ENCODE measurements at places on chromosomes 7 and 10.

DNA sequence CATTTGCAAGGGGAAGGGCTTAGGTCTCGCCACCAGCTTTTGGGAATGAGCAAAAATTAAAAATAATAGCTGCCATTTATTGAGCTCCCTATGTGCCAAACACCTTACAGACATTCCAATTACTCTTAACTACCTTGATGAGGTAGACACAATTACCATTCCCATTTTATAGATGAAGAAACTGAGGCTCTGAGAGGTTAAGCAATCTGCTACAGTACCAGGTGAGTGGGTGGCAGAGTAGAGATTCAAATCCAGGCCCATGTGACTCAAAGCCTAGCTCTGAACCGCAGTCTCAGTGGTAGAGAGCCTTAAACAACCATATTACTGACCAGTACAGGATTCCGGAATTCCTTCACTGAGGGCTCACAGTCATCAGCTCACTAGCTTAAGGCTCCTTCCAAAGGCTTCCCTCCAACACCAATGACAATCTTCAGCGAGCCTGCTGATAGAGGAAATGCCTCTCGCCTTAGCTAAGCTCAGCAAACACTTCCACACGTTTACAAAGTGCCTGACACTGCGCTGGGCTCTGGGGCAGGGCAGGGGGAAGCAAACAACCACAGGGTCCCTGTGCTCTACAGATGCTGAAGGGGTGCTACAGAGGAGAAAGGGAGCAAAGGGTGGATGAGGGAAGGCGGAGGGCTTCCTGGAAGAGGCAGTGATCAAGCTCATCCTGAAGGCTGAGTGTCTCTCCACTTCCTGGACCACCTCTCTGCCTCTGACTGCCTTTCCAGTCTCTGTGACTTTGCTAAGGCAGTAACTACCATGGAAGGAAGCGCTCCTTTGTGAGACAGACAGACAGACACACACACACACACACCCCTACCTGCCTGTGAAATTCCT lies 7.4 kb downstream of the LRRC20 start:
- DNase-seq, result no peak

DNA sequence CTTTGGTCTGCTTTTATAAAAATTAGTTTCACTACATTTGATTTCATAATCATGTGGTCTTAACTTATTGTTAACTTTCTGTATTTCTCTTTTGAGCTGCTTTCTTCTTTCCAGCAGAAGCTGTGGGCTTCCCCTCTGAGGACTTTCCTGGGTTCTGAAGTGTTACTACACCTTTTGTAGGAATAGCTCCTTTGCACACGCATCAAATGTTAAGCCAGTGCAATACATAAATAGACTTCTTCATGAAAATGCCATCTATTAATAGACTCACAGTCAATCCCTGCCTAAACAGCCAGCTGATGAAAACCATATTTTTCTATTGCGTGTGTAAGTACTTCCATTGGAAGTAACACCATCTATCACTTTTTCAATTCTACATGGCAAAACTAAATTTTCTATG lies 1.5 kb downstream of the ABCB4 start:
- no peak for DNase-seq

DNA sequence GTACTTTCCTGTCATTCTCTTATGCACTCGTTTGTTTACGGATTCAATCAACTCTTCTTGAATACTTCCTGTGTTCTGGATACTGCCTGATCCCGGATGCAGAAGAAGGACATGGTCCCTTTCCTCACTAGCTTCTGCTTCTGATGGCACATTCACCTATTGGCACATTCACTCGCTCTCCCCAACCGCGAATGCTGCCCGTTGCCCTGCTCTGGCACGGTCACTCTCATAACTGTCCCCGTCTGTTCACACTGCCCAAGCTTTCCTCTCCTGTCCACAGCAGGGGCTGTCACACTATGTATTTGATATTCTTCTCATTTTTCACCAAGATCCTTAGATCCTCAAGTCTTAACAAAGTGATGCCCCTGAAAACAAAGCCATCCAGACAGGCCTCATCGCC lies 327.4 kb downstream of the PAXIP1 start:
- no peak for DNase-seq

- DNase-seq, result no peak
Observed at GRCh38 chr10:112953174-112954159, 3.4 kb downstream of the TCF7L2 start.

- peak; percentile 12 for DNase-seq
Observed at GRCh38 chr10:98262571-98262970, 5.4 kb downstream of the LOXL4 start.

DNA sequence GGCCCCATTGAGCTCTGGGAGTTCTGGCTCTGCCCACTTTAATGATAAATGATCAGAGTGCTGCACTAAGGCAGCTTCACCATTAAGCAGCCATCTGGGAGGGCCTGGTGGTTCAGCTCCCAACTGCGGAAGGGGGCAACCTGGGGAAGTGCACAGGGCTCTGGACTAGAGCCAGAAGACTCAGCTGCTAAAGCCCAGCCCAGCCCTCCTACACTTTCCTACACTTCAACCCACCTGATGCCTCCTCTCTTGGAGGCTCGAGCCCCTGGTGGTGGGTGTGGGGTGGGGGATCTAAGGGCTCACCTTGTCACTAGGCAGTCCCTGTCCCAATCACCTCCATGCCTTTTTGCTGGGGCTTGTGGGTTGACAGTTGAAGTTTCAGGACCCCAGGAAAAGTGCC lies 60.6 kb upstream of the ANTXRL start:
- DNase-seq, result no peak

GRCh38 chr7:82605247-82605864 lies 161.8 kb upstream of the CACNA2D1 start:
- DNase-seq, result no peak

- no peak for DNase-seq
Observed at GRCh38 chr7:11185179-11185815, 211.6 kb downstream of the PHF14 start.

GRCh38 chr10:70232155-70232858 lies 922 bp downstream of the PPA1 start:
- DNase-seq, result peak; percentile 56

- DNase-seq, result no peak
Observed at GRCh38 chr7:135159359-135160085, 11.0 kb downstream of the CYREN start.

DNA sequence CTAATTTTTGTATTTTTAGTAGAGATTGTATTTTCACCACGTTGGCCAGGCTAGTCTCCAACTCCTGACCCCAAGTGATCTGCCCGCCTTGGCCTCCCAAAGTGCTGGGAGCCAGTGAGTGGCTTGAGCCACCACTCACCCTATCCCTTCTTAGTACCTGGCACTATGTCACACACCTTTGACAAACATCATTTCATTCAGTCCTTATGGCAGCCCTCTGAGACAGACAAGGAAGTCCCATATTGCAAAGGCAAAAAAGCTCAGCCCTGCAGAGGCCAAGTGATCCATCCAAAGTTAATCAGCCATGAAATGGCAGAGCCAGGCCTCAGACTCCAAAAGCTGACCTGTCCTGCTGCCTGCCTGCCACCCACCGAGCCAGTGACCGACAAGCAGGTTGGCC lies 39.9 kb upstream of the ECHDC3 start:
- no peak for DNase-seq

GRCh38 chr7:20352573-20353306 lies 22.0 kb downstream of the ITGB8 start:
- DNase-seq, result no peak
